ENCODE measurements at places on chromosomes 2 and 18.

DNA sequence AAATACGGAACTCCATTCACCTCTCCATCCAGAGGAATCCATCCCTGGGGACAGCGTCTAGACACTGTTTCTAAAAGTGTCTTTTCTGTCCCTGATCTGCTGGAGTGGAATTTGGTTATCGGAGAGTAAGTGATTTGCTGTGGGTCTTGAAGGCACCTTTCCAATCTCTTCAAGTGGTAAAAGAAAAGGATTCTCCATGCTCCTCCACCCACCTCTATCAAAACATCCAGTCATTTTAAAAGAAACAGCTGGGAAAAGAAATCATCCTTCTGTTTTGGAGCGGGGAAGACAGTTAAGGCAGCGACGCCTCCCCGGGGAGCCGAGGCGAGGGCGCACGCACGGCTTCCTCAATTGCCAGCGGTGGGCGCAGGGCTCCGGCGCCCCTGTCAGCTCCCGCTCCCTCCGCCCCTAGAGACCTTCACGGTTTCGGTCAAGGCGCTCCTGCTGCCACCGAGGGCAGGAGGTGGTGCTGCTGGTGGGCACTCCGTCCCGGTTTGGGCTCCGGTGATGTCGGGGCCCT lies 547 bp downstream of the SLC35F5 start:
- H3K27me3 ChIP-seq = no peaks in the 10 kb centered on the region
- peak; percentile 61 for DNase-seq

DNA sequence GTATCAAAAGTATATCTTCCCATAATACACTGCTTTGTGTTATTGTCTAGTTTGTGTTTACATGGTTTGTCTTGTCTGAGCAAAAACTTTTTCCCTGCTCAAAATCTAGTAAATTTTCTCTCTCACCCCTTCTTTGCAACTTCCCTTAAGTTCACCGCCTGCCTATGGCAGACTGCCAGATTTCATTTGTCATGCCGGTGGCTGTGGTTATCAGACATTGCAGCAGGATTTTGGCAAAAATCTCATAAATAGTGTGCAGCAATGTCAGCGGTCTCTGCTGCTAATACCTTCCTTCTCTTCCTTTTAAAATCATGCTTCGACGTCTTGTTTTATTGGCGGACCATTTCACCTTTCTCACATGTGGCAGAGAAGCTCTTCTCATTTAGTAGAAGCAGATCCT lies 45.6 kb upstream of the TMEM178A start:
- no peak overlapping the region for H3K4me3 ChIP-seq
- H3K36me3 ChIP-seq = no peaks in the 10 kb centered on the region
- DNase-seq = no peak

DNA sequence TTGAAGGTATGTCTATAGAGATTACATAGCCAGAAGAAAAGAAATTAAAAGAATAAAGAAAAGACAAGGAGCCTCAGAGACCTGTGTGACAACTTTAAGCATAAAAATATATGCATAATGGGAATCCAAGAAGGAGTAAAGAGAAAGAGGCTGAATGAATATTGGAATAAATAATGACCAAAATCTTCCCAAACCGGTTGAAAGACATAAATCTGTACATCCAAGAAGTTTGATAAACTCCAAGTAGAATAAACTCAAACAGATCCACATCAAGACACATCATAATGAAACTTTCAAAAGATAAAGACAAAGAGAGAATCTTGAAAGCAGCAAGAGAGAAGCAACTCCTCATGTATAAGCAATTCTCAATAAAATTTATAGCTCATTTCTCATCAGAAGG lies 132.4 kb upstream of the ZNF516 start:
- no peak overlapping the region for H3K4me3 ChIP-seq
- H3K4me1 ChIP-seq = peaks cover 18% of the 10 kb centered on the region
- H3K36me3 ChIP-seq = peaks cover 18% of the 10 kb centered on the region

- peaks cover 7% of the 10 kb centered on the region for H3K27me3 ChIP-seq
- H3K4me3 ChIP-seq = no peak overlapping the region
- no peak for DNase-seq
- peak overlapping the region; percentile 96 for H3K27ac ChIP-seq
- peaks cover 67% of the 10 kb centered on the region for H3K4me1 ChIP-seq
These were observed 137.3 kb downstream of the SETBP1 start for GRCh38 chr18:44817831-44818473.

GRCh38 chr2:75403991-75404428 lies 156.7 kb downstream of the EVA1A start:
- H3K27ac ChIP-seq = no peak overlapping the region
- no peak overlapping the region for H3K4me3 ChIP-seq
- H3K4me1 ChIP-seq = peaks cover 4% of the 10 kb centered on the region
- H3K27me3 ChIP-seq = no peaks in the 10 kb centered on the region
- no peaks in the 10 kb centered on the region for H3K36me3 ChIP-seq

DNA sequence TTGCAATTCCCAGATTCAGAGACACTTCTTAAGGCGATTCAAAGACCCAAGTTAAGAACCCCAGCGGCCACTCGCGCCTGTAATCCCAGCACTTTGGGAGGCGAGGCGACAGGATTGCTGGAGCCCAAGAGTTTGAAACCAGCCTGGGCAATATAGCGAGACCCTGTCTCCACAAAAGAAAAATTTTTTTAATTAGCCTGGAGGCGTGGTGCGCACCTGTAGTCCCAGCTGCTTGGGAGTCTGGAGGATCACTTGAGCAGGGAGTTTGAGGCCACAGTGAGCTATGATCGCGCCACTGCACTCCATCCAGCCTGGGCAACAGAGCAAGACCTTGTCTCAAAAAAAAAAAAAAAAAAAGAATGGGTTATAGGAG lies 585 bp upstream of the ANAPC1 start:
- no peak for DNase-seq
- H3K4me3 ChIP-seq = peak overlapping the region; percentile 99
- H3K27me3 ChIP-seq = no peaks in the 10 kb centered on the region

- peak overlapping the region; percentile 29 for H3K27ac ChIP-seq
- no peak for DNase-seq
- H3K4me3 ChIP-seq = no peak overlapping the region
- peaks cover 83% of the 10 kb centered on the region for H3K4me1 ChIP-seq
- peaks cover 10% of the 10 kb centered on the region for H3K27me3 ChIP-seq
These were observed 143.3 kb downstream of the GLI2 start for GRCh38 chr2:120878970-120879369.

DNA sequence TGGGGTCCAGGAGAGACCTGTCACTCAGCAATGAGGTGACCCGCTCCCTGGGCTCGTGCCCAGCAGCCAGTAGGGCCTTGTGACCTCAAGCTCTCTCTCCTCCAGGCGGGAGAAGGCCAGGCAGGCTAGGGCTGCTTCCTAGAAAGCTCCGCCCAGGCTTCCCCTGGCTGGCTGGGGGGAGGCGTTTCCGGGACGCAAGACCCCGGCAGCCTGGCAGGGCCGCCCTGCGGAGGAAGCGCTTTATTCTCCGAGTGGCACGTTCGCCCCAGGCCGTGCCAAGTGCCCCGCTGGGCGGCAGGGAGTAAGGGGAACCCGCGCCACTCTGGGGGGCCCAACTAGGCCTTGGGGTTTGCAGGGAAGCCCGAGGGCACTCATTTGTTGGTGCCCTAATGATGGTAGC lies 21.2 kb upstream of the EPAS1 start:
- H3K4me3 ChIP-seq = no peak overlapping the region
- no peak overlapping the region for H3K27ac ChIP-seq
- H3K4me1 ChIP-seq = peaks cover 28% of the 10 kb centered on the region
- H3K36me3 ChIP-seq = no peaks in the 10 kb centered on the region
- DNase-seq = peak; percentile 52
- peaks cover 31% of the 10 kb centered on the region for H3K27me3 ChIP-seq

GRCh38 chr2:102317715-102318114 lies 6.4 kb downstream of the IL1RL1 start:
- H3K4me1 ChIP-seq = peaks cover 14% of the 10 kb centered on the region
- no peak overlapping the region for H3K27ac ChIP-seq
- H3K4me3 ChIP-seq = no peak overlapping the region
- no peak for DNase-seq

- no peak overlapping the region for H3K27ac ChIP-seq
- DNase-seq = no peak
- H3K36me3 ChIP-seq = no peaks in the 10 kb centered on the region
- H3K27me3 ChIP-seq = peaks cover 13% of the 10 kb centered on the region
- H3K4me3 ChIP-seq = no peak overlapping the region
These were observed 162.3 kb downstream of the ACKR3 start for GRCh38 chr2:236731767-236732580.

DNA sequence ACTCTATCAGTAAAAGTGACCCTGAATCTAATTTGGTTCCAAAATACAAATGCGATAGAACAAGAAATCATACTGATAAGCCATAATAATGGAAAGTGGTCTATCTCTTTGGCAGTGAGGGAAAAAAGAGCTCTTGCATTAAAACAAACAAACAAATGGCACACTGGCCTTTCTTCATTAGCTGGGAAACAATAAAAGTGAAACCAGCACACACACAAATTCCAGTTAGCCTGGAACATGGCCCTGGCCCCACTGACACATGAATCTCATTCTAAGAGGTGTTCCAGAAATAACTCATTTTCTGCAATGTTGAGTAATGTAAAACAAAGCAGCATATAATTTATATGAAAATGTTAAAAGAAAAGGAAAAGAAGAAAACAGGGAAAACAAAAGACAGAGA lies 79.3 kb upstream of the TGFA start:
- H3K27me3 ChIP-seq = peaks cover 3% of the 10 kb centered on the region
- no peaks in the 10 kb centered on the region for H3K4me1 ChIP-seq
- H3K27ac ChIP-seq = no peak overlapping the region
- H3K4me3 ChIP-seq = no peak overlapping the region
- peaks cover 9% of the 10 kb centered on the region for H3K36me3 ChIP-seq
- DNase-seq = no peak

DNA sequence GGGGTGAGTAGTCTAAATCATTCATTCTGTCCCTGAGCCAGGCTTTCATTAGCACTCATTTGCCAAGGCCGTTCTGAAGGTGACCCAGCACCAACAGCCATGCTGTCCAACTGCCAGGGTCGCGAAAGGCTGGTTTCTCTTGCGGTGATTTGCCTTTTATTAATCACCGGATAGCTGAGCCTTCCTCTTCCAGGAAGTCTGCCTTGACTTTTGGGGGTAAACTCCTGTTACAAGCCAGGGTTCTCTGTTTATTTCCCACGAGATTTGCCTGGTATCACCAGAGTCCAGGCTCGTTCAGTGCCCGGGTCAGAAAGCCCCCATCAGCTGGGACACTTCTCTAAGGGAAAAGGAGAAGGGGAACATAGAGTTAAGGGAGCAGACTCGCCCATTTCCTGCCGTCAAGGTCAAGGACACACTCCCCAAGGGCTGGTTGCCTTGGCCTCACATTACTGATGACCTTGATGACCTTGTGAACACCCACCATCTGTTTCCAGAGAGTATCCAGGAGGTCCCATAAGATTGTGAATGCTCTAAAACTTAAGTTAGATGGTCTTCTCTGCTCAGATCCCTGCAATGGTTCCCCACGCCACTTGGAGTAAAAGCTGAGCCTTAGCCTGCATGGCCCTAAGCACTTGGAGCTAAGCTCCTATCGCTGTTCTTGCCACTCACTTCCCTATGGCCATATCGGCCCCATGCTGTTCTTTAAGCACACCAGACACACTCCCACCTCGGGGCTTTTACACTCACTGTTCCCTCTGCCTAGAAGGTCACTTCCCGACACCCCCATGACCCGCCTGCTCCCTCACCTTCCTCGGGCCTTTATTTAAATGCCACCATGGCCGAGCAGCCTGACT lies 118.0 kb upstream of the STPG4 start:
- H3K4me1 ChIP-seq = peaks cover 37% of the 10 kb centered on the region
- H3K27me3 ChIP-seq = peaks cover 8% of the 10 kb centered on the region
- no peak overlapping the region for H3K4me3 ChIP-seq
- H3K36me3 ChIP-seq = no peaks in the 10 kb centered on the region
- no peak overlapping the region for H3K27ac ChIP-seq
- DNase-seq = no peak

DNA sequence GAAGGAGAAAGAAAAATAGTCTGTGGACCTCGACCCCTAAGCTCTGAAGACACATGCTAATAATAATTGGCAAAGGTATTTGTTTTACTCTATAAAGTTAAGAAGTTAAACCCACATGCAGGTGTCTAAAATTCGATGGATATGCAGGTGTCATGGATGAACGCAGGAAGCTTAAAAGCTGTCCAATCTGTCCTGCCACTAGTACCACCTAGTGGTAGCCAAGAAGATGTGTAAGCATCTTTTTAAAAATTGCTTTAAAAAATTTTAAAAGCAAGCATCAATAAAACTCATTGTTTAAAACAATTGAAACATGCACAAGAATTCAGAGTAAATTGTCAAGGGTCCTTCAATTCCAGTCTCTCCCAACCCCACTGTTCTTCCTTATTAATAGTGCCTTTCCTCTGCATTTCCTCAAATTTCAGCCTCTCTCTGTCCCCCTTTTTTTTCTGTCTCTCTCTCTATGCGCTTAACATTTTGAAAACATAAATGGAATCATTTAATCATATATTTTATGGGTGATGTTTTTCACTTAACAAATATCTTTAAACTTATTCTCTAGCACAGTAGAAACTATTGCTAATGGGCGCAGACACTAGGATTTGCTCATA lies 30.6 kb upstream of the PPP3R1 start:
- H3K4me1 ChIP-seq = peaks cover 20% of the 10 kb centered on the region
- no peak overlapping the region for H3K27ac ChIP-seq

DNA sequence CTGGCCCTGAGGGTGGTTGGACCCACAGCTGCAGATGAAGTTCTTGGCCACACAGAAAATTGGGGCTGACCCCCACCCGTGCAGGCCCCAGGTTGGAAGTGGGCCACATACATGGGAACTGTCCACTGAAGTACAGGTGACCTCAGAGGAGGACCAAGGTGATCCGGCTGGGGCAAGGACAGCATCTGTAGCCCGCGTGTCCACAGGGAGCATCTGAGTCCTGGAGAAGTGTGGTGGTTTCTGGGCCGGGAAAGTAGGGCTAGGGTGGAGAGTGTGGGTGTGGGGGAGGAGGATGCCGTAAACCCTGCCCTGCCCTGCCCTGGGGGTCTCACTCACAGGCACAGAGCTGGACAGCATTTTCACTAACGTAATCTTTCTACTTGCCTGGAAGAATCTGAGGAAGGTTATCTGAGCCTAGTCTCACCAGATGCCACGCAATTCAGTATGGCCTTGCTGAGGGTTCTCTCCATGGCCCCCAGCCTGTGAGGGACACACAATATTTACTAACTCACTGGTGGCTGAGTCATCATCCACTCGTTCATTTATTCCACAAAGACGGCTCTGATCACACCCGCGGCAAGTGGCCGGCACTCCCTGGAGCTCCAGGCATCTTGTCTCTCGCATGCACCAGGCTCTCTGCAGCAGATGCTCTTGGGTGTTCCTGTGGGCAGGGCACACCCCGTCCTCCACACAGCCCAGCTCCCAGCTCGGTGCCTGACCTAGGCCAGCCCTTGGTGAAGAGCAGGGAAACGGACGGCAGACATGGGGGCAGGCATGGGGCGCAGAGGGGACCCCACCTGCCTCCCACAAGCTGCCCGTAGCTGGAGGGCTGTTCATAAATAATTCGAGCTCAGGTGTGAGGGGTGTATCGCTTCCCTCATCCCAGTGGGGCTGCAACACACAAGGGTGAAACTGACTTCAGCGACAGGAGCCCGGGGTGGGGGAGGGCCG lies 51.2 kb downstream of the INHBB start:
- peaks cover 29% of the 10 kb centered on the region for H3K4me1 ChIP-seq
- no peaks in the 10 kb centered on the region for H3K36me3 ChIP-seq
- no peak overlapping the region for H3K27ac ChIP-seq
- H3K4me3 ChIP-seq = no peak overlapping the region

All from nephron progenitor cell (in vitro differentiated cells).